ENCODE measurements at places on chromosomes 12 and 14.

GRCh38 chr14:100614803-100615202 lies 27.6 kb upstream of the BEGAIN start:
- no peak for DNase-seq

- no peak for DNase-seq
These were observed 89.7 kb upstream of the MYL2 start for GRCh38 chr12:111010061-111010460.

DNA sequence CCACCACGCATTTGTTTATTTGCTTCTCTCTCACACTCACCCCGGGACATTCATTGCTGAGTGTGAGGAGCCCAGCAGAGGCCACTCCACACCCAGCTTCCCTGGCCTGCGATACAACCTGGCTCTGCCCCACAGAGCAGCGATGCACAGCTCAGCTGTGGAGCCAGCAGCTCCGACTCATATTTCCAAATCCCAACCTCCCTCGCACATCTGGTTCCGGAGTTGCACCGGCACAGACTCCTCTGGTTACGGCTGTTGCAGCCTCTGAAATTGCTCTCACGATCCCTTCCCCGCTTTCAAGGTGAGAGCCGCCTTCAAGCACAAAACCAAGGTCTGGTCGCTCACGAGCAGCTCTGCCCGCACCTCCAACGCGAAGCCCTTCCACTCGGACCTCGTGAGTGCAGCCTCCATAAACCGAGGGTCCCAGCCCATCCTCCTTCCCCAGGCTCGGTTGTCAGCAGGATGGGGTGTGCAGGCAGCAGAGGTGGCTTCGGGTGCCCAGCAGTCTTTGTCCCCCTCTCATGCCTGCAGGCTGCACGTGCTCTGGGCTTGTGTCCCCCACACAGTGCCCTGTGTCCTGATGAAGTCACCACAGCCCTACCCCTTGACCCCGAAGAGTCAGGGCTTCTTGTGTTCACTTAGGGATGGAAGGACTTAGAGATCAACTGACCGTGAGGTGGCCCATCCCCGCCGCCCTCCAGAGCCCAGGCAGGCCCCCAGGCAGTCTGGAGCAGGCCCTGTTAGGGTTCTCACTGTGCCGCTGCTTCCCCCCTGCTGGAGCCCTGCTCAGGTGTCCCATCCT lies 184.3 kb downstream of the ADGRD1 start:
- no peak for DNase-seq

GRCh38 chr14:24351517-24351916 lies 11.7 kb upstream of the RIPK3 start:
- DNase-seq = no peak

GRCh38 chr12:12806784-12807516 lies 6.2 kb upstream of the DDX47 start:
- no peak for DNase-seq

- no peak for DNase-seq
These were observed 1325.1 kb downstream of the SLC16A7 start for GRCh38 chr12:60920841-60921495.

DNA sequence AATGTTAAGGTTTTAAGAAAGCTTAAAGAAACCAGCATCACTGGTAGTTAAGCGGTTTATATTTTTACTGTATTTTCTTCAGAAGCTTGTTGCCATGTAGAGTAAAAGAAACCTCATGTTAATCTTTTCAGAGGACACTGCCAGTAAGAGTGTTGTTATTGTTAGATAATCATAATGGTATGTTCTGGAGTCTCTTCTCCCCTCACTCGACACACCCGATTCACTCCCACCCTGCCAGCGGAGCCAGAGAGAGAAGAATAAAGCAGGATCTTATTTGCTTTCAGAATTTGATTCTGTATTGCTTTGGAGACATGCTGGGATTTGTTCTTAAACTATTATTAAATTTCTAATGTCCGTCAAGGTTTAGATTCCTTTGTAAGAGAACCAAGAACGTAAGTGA lies 113.7 kb downstream of the SAMD4A start:
- no peak for DNase-seq

GRCh38 chr12:40511341-40511740 lies 180.9 kb upstream of the CNTN1 start:
- DNase-seq = no peak

DNA sequence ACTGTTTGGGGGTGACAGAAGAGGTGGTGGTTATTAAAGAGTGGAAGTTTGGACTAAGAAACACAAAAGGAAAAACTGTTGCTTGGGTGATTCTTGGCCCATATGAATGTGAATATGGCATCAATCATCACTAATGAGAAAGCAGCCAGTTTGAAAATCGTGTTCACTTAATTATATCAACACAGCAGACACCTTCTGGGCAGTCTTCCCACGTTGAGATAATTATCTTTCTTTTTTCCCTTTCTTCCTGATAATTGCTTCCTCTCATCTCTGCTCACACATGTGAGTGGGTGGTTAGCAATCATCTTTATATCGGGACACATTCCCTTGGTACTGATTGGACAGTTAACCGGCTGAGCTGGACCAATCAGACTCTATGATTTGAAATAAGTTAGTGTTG lies 539.7 kb downstream of the AACS start:
- DNase-seq = no peak

GRCh38 chr12:12939888-12940287 lies 12.1 kb downstream of the GPRC5D start:
- no peak for DNase-seq

DNA sequence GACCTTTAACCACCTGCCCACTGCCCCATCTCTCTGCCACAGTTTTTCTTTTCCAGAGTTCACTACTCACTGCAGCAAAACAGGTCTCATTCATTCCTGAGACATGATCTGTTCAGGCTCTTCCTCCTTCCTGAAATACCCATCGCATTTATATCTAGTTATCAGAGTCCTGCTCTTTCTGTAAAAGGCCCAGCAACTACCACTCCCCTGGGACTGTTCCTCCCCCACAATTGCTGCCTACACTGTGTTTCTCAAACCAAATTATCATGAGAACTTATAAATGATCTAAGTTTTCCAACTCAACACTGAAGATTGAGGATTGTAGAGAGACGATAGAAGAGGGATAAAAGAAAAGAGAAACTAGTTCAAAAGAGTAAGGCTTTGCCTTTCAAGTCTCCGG lies 40.8 kb upstream of the EPS8 start:
- no peak for DNase-seq

DNA sequence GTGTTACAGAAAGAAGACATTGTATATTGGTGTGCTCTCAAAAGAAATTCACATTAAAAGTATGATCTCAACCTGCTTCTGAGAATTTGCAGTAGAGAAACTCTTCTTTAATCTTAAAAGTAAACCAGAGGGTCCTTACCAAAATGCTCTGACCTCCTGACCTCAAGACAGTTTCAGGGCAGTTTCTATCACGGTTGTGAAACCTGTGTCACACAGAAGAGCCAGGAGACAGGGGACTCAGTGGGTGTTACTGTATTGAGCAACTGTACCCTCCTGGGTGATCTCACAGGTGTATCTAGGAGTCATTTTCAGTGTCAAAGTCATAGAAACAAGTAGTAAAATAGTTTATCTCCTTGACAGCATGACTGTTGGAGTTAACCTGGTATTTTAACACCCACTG lies 178.0 kb downstream of the GRIP1 start:
- DNase-seq = no peak

GRCh38 chr14:100838493-100839314 lies 12.8 kb downstream of the MEG3 start:
- no peak for DNase-seq

- DNase-seq = no peak
These were observed 148.9 kb downstream of the CRADD start for GRCh38 chr12:93825931-93826555.

- DNase-seq = no peak
These were observed 10.5 kb downstream of the C12orf75 start for GRCh38 chr12:105341010-105341409.

GRCh38 chr12:8491646-8492530 lies 21.4 kb upstream of the CLEC4D start:
- DNase-seq = no peak

DNA sequence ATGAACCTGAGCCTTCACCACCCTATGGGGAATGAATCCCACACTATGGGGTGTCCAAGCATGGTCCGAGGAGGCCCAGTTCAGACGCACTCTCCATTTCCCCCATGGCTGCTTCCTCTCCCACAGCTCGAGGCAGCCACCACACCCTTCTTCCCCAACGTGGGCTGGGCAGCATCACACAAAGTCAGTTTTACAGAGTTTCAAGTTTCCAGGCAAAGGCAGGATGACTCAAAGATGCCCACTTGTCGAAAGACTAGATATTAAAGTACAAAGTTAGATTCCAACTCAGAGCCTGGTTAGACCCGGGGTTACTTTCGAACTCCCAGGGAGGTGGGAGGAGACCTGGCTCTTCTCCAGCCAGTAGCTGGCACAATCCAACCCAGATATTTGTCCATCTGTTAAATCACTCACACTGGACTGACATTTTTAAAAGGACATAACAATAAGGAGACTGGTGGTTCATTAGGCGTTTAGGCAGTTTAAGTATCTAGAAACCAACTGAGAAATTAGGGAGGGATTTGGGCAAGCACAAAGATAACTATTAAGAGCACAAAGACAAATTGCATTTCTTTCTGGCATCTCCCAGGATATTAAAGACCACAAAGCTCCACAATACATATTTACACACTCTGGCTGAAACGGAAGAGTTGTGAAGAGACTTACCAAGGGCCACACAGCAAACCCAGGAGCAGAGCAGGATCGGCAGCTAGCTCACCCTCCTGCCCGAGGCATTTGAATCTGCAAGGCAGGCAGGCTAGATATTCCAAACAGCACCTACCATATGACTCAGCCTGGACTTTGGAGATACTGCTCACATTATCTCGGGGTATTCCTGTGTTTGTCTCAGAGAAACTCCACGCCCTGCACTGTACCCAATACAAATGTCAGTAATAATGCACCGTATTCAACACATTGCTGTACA lies 34.8 kb downstream of the TMCC3 start:
- DNase-seq = no peak

DNA sequence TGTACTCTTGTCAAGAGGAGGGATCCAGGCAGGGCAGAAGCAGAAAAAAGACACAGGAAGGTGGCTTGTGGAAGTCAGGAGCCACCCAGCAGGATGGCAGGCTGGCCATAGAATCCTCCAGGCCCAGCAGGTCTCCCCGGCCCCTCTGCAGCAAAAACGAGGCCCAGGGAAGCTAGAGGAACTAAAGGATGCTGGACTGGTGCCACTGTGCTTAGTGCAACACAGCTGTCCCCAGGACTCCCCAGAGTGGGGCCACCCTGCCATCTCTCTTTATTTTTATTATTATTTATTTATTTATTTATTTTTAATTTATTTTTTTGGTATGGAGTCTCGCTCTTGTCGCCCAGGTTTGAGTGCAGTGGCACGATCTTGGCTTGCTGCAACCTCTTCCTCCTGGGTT lies 54.1 kb downstream of the PITPNM2 start:
- no peak for DNase-seq
